Mesenteric fat pad (tissue), 1 donor: ENCODE measurements at places on chromosomes 4 and X.

- DNase-seq: no peak
Observed at GRCh38 chrX:13101441-13102139, 57.2 kb upstream of the FAM9C start.

GRCh38 chrX:68945603-68946228 is 116.9 kb downstream of the EFNB1 start:
- peak; percentile 87 for DNase-seq

DNA sequence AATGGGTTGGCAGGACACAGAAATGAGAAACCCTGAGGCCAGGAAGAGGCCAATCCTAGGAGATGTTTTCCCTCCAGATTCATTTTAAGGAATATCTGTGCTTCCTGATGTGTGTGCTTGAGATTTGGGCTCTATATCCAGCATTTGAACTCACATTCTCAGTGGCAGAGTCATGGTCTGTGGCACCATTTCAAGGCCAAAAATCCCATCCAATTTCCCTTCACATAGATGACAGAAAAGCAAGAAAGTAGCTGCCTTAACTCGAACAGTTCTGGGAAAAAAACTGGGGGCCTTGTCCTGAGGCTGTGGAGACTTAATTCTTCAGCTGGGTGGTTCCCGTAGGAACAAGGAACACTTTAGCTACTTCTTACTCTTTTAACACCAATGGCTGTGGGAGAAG is 27.4 kb downstream of the TAF7L start:
- DNase-seq: no peak

- no peak for DNase-seq
Observed at GRCh38 chr4:42436928-42437565, 39.8 kb downstream of the SHISA3 start.

- peak; percentile 89 for DNase-seq
Observed at GRCh38 chrX:56763556-56764152, 34.6 kb downstream of the NBDY start.

DNA sequence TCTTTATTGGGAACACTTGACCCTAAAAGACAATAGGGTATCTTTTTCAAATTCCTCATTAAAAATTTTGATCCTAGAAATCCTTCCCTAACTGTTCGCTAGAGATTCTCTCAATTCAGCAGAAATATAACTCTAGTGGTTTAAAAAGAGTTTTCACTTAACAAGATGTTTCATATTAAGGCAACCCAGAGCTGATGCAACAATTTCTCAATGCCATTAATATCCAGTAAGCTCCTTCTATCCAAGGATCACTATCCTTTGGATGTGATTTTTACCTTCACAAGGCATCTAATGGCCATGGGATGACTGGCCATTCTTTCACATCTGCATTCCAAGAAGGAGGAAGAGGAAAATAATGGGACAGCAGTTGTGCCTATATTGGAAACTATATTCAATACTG is 183.4 kb downstream of the ANKRD50 start:
- DNase-seq: no peak

- DNase-seq: no peak
Observed at GRCh38 chrX:152444338-152444737, 6.8 kb downstream of the GABRA3 start.

DNA sequence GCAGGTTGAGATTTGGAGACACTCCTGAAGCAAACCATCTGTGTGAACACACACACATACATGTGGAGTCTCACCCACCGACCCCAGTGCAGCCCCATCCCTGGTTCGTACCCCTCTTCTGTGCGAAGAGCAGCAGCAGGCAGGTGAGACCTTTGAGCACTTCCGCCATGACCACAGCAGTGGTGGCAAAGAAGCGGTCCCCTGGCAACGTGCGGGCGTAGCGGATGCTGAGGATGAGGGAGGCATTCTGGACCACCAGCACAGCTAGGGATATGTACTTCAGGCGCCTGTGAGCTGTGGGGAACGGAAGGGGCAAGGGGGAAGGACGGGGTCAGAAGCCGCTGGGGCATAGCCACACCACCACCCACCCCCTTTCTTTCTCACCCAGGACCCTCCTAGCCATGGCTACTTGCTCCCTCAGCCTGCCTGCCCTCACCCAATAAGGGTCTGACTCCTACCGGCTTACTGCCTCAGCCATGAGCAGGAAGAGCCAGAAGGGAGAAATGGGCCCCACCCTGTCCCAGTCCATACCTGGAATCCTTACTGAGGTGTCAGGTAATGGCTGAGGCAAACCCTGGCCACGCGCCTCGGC is 1.6 kb downstream of the SLC35A2 start:
- no peak for DNase-seq

GRCh38 chr4:142866685-142867084 is 20.6 kb upstream of the INPP4B start:
- no peak for DNase-seq

GRCh38 chrX:16870095-16870861 is at the start of gene RBBP7:
Gene RBBP7 (minus strand): TSS chrX:16870362. CDS start chrX:16870053, 309 bp downstream.
- peak; percentile 98 for DNase-seq

DNA sequence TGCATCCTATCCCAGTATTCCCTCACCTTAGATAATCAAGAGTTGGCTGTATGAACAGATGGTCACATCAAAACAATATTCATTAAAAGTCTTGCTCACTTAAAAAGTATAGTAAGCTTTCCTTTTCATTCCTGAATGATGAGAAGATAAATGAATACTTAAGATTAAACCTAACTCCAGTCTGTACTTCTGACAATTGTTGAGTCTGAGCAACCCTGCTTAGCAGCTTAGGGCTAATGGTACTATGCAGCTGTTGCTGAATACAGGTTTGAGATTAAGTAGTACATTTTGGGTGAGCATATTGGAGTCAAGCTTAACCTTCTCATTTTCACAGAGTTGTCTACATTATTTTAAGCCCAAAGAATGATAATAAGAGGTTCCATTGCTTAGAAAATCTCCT is 121.7 kb upstream of the ETNPPL start:
- DNase-seq: no peak

GRCh38 chr4:140049024-140049848 is 104.7 kb downstream of the MAML3 start:
- no peak for DNase-seq

GRCh38 chr4:151276787-151277562 is at the start of gene PRSS48:
Gene PRSS48 (plus strand): TSS chr4:151277161. CDS start chr4:151277173, 12 bp downstream.
- DNase-seq: no peak
